Mesothelial cell of epicardium (in vitro differentiated cells): ENCODE measurements at places on chromosomes 5 and 9.

DNA sequence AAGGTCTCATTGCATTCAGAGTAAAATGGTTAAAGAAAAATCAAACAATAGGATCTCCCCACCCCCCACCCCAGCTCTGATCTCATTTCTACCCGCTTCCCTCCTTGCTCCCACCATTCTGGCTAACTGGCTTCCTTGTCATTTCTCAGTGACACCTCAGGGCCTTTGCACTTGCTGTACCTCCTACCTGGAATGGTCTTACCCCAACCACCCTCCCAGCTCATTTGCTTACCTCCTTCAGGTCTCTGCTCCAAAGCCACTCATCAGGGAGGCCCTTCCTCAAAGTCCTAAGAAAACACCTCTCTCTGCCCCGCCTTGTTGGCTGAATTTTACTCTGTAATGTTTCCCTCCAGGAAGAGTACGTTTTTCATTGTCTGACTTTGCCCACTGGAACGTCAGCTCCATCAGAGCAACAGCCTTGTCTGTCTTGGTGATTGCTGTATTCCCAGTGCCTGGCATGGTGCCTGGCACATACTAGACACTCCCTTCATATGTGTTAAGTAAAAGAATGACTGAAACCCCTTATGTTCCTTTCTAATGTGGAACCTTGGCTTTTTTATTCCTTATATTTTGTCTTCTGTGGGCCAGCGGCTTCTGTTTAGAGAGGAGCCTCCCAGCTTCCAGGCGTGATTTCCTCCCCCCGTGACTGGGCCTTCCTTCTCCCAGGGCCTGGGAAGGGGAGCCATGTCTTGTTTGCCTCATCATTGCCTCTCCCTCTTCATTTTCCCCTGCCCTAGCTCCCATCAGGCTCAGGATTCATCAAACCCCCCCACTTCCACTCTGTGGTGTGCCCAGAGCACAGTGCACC lies 26.9 kb downstream of the NEURL1B start:
- no peak for DNase-seq

GRCh38 chr5:64773533-64773932 lies 4.8 kb downstream of the CWC27 start:
- no peak for DNase-seq

GRCh38 chr9:106913276-106913675 lies 50.3 kb downstream of the ZNF462 start:
- no peak for DNase-seq

GRCh38 chr5:171997011-171997410 lies 9.4 kb downstream of the FBXW11 start:
- no peak for DNase-seq

GRCh38 chr9:133614678-133615077 lies 5.5 kb upstream of the FAM163B start:
- DNase-seq, result no peak
